ENCODE measurements at places on chromosomes 5 and 9. TPM values are rescaled to one million over a fixed set of nuclear protein-coding genes. Genes with fewer than 3 reads are reported as not detected.

DNA sequence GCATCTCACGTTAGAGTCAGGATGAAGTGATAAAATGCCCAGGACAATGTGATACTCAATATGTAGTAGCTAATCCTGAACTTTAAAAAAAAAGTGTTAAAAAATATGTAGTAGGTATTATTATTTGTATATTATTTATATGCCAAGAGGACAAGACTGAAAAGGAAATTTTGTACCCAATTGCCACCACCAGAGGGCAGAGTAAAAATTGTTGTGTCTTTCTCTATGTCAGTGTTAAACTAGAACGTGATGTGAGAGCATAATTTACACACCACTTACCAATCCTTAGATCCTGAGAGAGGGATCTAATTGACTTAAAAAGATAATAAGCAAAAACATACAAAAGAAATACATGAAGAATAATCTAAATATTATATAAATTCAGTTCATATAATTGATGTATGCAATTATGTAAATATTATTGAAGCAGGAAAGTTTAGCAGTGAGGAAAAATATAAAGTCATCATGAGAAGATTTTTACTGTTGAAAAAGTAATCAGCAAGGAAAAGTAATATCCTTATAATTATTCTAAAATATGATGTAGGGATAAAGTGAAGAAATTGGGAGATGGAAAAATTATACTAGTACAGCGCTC lies 288.9 kb downstream of the RAB3C start:
- DNase-seq, result no peak

DNA sequence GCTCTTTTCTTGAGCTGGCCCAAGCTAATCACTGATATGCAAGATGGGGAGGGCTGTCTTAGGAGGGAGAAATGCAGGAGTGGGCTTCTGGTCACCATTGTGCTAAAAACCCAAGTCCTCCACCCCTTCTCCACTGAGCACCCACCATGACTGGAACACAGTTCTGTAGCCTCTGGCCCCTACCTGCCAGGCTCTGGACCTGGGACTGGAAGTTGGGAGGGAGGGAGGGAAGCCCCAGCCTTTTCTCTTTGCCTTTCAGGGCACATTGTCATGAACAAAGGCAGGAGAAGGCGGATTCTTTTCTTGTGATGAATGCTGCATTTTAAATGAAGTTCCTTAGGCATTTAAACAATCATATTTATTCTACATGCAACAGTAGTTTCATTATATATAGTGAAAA lies 559.1 kb upstream of the TRPC7 start:
- no peak for DNase-seq

GRCh38 chr9:137095664-137096517 lies 9.1 kb downstream of the MAN1B1 start:
- DNase-seq, result peak; percentile 88

GRCh38 chr5:97547999-97548738 lies 365.1 kb upstream of the RIOK2 start:
- peak; percentile 6 for DNase-seq

GRCh38 chr5:157801-158200 lies 33.5 kb upstream of the LRRC14B start:
- no peak for DNase-seq

GRCh38 chr5:155906046-155906445 lies 420.9 kb upstream of the SGCD start:
- no peak for DNase-seq

GRCh38 chr5:115586525-115587146 lies 15.6 kb downstream of the TICAM2 start:
- DNase-seq, result no peak

Gene CBY3
- 1.1 TPM for total RNA-seq

- DNase-seq, result no peak
These were observed 389.1 kb downstream of the ADGRV1 start for GRCh38 chr5:90947667-90948066.

All from activated naive CD8-positive, alpha-beta T cell treated with anti-CD3 and anti-CD28 coated beads for 36 hours (primary cell).